ENCODE measurements at places on chromosomes 3 and 15.

- DNase-seq: peak; percentile 34
Observed at GRCh38 chr3:119239206-119239820, 1.4 kb downstream of the B4GALT4 start.

DNA sequence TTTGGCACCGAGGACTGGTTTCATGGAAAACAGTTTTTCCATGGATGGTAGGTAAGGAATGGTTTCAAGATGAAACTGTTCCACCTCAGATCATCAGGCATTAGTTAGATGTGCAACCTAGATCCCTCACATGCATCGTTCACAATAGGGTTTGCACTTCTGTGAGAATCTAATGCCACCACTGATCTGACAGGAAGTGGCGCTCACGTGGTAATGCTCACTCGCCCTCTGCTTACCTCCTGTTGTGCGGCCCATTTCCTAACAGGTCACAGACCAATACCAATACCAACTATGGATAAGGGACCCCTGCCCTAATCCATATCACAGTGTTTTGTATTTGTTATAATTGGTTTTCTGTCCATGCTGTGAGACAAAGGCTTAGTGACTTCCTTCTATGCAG, 58.9 kb downstream of the SLMAP start:
- peak; percentile 48 for DNase-seq

GRCh38 chr3:74529145-74529544, 85.3 kb downstream of the CNTN3 start:
- no peak for DNase-seq

GRCh38 chr3:62371720-62372591, 1.4 kb downstream of the FEZF2 start:
- DNase-seq: no peak

GRCh38 chr3:158728061-158728377, 4.2 kb downstream of the RARRES1 start:
- DNase-seq: no peak

DNA sequence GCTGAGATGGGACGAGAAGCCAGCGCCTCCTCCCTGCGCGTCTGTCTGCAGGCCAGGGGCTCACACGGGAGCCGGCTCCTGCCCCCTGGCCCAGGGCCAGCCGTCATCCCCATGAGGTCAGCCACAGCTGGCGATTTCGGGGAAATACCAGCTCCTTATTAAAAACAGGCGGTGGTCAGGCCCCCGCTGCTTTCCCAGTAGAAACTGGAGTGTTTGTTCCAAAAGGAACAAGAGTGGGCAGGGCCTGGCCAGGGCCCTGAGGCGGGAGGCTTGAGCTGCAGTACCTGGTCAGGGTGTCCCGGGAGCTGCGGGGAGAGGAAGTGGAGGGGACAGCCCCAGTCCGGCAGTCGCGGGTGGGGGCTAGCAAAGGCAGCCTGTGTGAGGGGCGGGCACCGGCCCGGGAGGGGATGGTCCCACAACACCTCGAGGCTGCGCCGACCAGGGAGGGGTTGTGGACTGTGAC, 17.8 kb downstream of the MYL3 start:
- DNase-seq: no peak

DNA sequence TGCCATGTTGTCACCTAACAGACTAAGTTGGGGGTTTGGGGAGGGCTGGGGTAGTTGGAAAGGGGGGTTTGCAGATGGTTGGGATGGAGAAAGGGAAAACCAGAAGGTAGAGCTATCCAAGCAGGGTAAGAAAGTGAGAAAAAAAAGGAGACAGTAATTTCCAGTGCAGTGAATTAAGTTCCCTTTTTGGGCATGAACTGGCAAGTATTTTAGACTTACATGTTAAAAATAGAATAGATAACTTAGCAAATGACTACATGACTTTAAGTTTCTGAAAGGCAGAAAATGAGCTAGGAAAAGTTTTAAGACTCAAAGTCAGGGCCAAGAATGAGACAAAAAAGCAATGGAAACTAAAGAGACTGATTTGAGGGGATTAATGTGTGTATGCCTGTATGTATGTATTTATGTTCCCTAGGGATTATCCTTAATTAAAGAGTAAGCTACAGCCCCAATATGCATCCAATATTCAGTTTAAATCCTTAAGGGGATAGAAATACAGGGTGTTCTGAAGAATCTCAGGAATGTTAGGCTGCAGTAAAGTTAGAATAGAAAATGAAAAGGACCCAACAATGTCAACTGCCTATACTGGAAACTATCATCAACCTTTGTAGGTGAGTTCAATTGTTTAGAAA, 285.2 kb upstream of the MME start:
- no peak for DNase-seq

DNA sequence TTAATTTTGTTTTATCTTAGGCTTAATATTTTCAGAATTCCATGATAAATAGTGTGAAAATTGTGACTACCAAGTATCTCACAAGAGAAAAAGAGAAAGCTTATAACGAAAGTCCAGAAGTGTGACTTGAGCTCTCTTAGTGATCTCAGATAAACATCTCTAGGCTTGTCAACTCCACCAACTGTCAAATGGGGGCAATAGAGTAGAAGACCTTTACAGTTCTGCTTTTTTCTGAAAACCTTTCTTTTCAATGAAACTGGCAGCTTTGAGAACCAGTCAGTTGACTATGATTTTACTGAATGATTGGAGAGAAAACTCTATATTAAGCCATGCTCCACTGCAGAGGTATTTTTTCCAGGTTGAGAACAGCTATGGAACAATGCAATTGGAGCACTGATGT, 119.2 kb upstream of the TP63 start:
- no peak for DNase-seq

DNA sequence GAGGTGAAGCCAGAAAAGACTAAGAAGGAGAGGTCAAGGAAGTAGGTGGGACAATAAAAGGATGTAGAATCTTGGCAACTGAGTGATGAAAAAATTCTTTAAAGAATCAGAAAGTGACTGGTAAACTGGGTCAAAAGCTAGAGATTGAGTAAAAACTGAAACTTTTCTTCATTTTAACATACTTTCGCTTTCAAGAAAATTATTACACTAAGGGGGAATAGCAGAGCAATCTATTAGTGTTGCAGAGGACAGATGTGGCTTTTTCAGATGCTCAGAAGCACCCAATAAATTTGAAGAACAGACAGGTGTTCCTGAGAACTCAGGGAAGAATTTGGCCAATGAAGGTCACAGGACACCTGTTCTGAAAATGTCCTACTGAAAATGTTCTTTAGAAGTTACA, 805.4 kb upstream of the ALCAM start:
- DNase-seq: no peak

DNA sequence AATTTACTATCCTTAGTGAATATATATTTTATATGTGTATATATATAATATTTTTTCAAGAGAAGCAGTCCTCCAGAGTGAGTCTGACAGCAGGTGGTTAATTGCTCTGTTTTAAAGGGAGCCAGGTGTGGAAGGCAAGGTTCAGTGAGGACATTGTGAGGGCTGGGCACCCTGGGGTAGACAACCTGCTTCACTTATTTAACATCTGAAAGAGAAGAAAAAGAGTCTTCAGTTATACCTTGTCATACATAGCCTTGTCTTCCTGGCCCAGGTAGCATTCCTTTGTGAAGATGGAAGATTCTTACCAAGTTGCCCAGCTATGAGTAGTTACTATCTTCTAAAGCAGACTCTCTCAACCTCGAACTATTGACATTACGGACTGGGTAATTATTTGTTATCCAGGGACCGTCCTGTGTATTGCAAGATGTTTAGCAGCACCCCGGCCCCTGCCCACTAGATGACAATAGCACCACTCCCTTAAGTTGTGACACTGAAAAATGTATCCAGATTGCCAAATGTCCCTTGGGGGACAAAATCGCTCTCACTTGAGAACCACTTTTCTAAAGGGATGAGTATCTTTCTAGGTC, 336.0 kb upstream of the TRIM42 start:
- no peak for DNase-seq

- no peak for DNase-seq
Observed at GRCh38 chr3:188571531-188572095, 417.7 kb downstream of the LPP start.

DNA sequence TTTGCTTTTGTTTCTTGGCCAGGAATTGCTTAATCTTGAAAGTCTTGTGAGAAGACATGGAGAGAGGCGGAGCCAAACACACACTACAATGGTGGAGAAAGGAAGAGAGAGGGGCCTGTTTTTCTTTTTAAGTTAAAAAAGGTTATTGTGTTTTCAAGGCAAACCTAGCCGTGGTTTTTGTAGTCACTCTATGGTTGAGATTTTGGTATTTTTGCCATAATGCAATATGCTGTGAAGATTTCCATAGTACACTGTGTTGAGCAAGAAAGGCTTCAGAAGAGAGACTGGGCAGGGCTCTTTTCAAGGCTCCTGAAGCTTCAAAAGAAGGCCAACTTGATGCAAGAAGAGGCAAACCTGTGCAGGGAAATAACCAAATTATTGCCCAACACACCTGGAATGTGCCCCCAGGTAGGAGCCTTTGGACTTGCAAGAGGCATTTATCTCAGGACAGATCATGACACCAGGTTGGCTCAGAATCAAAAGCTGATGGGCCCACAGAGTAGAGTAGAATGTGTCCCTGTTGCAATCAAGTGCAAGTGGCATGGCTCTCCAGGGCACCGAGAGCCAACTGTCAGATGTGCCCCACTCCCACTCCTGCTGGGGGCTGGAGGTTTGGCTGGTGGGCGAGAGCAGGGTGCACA, 22.1 kb downstream of the AMOTL2 start:
- DNase-seq: no peak

GRCh38 chr3:185647134-185647879, 61.2 kb downstream of the SENP2 start:
- no peak for DNase-seq

DNA sequence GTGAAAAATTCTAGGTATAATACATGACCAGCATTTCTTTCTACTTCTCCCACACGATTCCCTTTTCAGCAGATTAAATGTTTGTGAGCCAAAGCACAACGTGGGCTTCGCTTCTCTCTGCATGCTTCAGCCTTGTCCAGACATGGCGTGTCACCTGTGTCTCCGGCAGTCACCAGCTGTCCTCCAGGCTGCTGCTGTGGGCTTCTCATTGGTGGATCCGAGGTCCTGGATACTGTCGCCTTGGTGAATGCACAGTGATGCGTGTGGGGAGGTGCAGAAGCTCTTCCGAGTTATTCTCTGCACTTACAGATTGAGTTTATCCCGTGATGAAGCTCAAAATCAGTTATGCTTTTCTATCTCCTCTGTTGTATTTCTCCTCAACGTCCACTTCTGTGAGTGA, 23.0 kb upstream of the GOLGA8J start:
- DNase-seq: no peak

- no peak for DNase-seq
Observed at GRCh38 chr3:194206320-194206719, 70.4 kb downstream of the HES1 start.

DNA sequence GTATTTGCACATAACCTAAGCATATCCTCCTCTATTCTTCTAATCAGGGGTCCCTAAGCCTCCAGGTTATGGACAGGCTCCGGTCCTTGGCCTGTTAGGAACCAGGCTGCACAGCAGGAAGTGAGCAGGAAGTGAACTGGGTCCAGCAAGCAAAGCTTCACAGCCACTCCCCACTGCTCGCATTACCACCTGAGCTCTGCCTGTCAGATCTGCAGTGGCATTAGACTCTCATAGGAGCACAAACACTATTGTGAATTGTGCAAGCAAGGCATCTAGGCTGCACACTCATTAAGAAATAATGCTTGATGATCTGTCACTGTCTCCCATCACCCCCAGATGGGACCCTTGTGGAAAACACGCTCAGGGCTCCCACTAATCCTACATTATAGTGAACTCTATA, 9.8 kb downstream of the MSL2 start:
- DNase-seq: no peak

- DNase-seq: peak; percentile 22
Observed at GRCh38 chr15:65512807-65513416, 4.6 kb downstream of the DPP8 start.

DNA sequence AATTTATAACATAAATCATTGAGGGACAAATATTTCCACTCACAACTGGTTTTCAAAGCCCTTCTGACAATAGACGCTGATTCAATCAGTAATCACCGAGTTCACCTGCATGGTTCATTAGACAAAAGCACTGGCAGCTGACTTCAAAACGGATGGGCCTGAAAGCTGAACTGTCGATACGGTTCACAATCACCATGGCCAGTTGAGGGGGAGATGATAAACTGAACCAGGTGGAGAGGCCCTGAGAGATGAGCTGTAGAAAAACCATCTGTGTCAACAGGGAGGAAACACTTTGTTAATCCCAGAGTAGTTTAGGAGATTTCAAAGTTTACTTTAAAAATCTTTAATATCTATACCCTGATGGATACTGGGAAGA, 75.0 kb downstream of the PEX5L start:
- no peak for DNase-seq

- DNase-seq: peak; percentile 20
Observed at GRCh38 chr3:41200669-41201021, 1.3 kb downstream of the CTNNB1 start.

- DNase-seq: no peak
Observed at GRCh38 chr3:94304954-94305353, 242.1 kb downstream of the NSUN3 start.

GRCh38 chr3:190972840-190973270, 110.4 kb upstream of the GMNC start:
- DNase-seq: no peak

DNA sequence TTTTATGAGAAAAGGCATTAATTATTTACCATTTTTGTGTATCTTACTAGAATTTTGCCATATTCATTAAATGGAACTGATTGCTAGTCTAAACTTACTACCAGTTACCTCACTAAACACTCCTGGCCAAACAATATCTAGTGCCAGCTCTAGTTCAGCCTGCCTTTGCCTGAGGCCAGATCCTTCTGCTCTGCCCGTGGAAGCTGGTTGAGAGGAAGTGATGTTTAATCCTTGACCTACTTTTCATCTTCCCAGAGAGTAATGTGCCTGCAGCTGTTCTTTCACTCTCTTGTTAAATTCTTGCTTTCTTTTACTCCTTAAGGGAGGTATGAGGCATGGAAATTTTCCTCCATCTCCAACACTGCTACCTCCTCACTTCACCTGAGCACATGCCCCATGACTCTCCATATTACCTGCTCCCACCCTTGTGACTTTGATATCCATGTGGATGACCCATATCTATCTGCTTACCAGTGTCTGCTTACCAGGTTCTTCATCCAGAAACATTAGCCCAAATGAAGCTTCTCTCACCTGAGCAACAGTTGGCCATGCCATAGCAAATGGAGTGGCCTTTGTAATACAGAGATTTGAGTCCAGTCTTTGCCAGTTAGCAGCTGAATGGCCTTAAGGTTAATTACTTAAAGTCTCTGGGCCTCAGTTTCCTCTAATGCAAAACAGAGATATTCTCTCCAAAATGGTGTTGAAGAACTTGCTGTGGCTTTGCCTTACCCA, 53.4 kb downstream of the UBE2E1 start:
- no peak for DNase-seq

- no peak for DNase-seq
Observed at GRCh38 chr3:84236261-84236660, 722.5 kb upstream of the CADM2 start.

- DNase-seq: no peak
Observed at GRCh38 chr3:58009749-58010535, 1.7 kb downstream of the FLNB start.

DNA sequence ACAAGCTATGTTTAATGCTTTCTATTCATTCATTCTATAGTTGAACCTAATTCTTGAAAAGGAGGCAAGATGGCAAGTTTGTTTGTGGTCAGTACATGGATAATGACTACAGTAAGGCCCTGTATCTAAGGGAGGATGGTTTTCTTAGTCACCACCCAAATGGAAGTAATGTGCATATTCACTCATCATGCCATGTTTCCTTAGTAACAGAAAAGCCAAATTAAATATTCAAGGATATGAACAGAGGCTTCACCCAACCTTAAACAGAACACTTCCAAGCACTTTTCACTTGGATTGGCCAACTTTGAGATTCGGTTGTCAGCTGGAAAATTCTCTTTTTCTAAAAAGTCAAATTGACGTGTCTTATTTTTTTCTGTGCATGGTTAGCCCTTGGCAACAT, 805.3 kb upstream of the LMCD1 start:
- no peak for DNase-seq
